ENCODE measurements at places on chromosomes 3 and 15. TPM values are rescaled to one million over a fixed set of nuclear protein-coding genes. Genes with fewer than 3 reads are reported as not detected.

- DNase-seq = no peak
Measured at GRCh38 chr3:172194702-172195406, 155.5 kb downstream of the FNDC3B start.

DNA sequence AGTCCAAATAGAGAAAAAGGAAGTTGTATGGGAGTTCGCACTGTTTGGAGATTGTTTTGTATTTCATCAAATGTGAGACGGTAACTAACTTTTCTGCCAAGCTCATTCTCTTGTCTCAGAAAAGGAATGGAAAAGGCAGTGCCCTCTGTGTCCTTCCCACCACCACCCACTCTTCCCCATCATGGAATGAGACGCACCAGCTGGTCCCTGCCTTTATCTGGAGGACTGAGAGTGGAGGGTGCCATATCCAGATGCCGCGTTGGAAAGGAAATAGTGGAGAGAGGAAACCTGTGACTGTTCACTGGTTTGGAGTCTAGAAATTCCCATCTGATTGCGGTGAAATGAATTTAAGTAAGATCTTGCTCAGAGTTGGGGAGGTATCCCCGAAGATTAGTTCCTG is 3.7 kb upstream of the CCK start:
- no peak for DNase-seq

GRCh38 chr3:45084361-45084760 is 58.3 kb downstream of the CLEC3B start:
- no peak for DNase-seq

DNA sequence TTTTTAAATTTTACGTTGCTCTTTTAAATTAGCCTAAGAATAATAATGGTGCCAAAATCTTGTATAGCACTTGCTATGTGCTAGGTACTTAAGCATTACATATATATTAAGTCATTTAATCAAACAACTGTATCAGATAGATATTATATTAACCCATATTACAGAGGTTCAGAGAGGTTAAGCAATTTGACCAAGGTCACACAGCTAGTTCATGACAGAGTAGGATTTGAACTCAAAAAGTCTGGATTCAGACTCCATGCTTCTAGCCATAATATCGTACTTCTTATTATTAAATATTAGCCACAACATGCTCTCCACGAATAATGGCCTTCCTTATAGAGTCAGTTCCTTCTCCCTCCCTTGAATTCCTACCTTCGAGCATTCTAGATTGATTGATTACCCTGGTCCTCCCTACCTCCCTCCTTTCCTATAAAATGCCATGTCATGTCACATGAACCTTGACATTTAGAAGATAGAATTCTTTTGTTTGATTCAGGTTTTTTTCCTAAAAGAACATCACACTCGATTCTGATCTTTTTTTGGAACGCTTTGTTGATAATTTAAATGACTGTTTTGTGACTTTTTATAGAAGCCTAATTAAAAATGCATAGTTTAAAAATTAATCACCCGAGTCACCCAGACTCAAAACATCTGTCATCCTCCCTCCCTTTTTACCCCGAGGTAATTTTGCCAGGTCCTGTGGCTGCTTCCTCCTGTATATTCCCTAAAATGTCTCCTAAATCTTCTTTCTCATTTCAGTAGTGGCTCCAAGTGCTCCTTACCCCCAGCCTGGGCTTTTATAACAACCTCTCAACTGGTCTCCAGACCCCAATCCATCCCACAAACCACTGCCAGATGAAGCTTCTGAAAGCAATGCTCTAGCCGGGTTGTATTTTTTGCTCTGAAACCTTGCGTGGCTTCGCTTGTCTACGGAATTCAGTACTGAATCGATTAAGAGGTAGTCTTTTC is 8.5 kb upstream of the PSMD6 start:
- DNase-seq = no peak

- peak; percentile 69 for DNase-seq
Measured at GRCh38 chr15:76996526-76997401, 1.8 kb downstream of the PSTPIP1 start.

The USP19 gene
- 64.6 TPM for total RNA-seq

- DNase-seq = no peak
Measured at GRCh38 chr3:147391781-147392624, 14.3 kb downstream of the ZIC4 start.

GRCh38 chr15:62818691-62819090 is 223.9 kb upstream of the TPM1 start:
- DNase-seq = no peak

Measured in left ventricle myocardium superior (tissue), 1 donor.